ENCODE measurements at places on chromosomes 5 and 9.

DNA sequence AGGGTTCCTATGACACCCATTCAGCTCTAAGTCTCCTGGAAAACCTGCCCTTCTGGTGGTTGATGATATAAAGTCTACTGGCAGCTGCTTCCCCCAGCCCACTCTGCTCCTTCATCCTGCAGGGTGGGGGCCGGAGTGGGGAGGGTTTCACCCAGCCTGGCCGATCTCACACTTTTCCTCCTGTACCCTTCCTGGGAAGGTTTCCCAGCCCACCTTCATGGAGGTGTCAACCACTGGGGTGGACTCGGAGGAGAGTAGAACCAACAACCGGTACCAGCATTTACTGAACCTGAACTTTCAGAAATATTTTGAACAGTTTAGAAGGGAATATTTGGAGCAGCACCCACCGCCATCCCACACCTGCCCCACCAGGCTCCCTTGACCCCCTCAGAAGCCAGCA lies 30.4 kb downstream of the ROR2 start:
- no peak for DNase-seq

DNA sequence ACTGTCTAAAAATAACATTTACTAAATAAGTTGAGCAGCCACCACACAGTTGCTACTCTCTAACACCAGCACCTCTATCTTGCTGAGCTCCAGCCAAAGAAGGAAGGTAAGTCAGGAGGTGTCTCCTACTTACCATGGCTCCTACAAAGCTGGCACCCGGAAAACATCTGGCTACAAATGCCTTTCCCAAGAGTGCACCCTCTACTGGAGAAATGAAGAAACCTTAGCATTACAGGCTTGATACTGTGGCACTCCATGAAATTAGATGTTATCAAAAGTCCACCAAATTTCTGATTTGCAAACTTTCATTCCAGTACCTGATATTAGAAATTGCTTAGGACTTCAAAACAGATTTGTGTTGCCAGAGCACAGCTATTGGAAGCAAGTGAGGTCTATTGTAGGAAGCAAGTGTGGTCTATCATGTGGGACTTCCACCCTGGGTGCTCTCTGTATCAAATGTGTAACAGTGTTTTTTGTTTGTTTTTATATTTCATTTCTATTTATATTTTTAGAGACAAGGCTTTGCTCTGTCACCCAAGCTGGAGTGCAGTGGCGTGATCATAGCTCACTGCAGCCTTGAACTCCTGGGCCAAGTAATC lies 25.7 kb upstream of the RFK start:
- no peak for DNase-seq

- no peak for DNase-seq
Measured at GRCh38 chr5:133494923-133495246, 117.5 kb downstream of the FSTL4 start.

DNA sequence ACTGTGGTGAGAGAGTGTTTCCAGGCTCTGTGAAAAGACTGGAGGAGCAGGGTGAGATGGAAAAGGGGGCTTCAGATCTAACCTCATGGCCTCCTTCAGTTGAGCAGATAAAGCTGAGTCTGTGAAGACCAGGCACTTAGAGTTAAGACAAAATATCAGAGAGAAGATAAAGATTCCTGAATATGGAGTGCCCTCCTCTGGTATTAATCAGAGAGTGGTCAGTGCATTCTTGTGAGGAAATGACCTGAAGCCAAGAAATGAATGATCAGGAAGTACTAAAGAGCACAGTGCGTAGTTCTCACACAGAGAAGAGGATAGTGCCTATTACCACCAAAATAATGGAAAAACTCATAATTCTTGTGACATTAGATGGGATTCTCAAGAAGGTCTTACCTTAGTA lies 1417.0 kb upstream of the ACO1 start:
- no peak for DNase-seq

DNA sequence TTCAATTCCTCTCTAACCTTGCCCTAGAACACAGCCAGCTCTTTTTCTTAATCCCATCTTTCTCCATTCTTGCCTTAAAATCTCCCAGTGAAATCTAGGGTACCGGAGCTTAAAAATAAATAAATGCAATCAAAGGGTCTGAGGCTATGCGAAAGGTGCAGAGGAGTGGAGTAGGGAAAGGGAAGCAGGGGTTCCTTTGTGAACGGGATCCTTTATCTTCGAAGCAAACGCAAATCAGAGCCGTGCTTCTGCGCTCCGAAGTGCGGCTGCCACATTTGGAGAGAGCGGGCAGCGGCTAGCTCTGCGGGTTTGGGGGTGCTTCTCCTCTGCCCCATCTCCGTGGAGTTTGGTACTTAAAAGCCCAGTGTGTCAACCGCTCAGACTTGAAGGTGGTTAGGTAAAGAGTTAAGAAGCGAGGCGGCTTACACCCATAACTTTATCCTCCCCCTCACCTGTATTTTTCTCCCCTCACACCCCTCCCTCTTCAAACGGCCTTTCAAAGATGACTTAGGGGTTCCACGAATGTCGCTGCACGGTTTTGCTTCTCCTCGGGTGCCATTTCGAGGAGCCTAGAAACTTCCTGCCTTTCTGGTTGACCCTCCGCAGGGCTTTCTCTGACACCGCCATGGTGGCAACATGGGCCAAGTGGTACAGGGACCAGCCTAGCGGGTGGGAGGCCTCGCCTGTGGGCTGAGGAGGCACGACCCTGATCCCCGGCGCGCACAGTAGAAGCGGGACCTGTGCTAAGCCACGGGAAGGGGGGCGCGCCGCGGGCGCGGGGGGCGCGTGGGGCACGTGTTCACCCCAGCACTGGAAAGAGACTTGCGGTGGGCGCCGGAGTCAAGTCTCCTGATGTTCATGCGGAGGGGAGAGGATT lies 31.7 kb upstream of the NFIB start:
- DNase-seq, result no peak

- no peak for DNase-seq
Measured at GRCh38 chr9:137233143-137233980, 2.7 kb downstream of the SLC34A3 start.

DNA sequence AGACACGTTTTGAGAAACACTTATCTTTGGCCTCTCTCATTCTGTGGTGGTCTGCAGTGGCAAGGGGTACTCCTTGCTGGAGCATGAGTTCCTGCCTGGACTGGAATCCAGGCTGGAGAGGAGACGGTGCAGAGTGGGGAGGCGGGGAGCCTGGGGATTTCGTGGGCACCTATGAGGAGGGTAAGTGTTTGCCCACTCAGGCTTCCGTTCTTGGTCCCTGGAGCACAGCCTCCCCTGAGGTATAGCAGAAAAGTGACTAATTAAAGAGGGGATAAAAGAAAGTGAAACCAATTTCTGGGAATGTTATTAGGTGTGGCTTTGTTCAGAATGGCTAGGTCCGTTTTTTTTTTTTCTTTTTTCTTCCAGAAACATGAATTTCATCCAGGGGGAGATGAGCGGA lies 90.8 kb downstream of the ARHGAP26 start:
- DNase-seq, result no peak

DNA sequence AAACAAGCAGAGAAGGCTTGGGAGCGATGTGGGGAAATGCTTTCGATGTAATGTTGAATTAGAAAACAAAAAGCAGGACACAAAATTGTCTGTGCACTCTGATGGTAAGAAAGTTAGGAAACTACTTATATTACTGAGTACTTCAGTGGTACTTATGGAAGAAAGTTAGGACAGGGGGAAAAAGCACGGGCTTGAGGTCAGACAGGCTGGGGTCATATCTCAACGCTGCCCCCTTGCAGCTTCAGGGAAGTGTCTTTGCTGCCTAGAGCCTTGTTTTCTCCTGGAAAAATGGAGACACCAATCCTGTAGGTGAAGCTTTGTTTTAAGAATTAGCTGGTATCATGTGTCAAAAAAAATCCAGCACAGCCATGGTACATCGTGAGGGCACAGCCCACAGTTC lies 23.0 kb downstream of the NEURL1B start:
- no peak for DNase-seq

DNA sequence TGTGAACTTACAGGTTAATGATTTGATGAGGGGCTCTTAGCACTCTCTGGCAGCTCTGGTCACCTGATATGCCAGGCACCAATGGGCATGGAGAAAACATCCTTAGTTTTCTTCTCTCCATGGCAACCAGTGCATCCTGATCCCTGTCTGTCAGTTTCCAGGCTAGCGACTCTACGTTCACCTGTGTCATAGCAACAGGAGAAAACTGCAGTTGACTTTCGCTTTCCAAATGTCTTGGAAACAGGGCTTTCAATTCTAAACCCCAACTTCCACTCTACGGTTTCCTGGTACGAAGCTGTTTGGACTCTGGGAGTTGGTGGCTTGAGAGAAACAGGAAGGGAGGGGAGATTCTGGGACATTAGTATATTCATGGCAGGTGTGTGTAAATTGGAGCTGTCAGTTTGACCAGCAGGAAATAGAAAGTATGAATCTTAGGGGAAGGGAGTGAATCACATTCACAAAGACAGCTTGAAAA lies 74.4 kb downstream of the SLC28A3 start:
- DNase-seq, result no peak

DNA sequence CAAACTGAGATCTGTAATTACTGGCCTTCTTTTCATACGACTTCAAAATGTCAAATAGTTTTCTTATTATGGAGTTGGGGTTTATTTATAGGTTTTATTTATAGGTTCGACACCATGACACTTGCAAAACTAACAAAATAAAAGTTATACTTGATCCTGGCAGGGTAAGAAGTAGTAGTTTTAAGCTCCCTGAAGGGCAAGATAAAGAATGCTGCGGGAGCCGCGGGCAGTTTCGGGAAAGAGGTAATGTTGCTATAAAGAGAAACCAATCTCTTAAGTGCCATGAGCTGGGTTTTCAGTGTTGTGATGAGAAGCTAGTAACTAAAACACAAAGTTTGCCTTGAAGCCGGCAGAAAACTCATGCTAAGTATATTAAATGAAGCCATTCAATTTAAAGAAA lies 24.8 kb downstream of the PTPN3 start:
- no peak for DNase-seq

DNA sequence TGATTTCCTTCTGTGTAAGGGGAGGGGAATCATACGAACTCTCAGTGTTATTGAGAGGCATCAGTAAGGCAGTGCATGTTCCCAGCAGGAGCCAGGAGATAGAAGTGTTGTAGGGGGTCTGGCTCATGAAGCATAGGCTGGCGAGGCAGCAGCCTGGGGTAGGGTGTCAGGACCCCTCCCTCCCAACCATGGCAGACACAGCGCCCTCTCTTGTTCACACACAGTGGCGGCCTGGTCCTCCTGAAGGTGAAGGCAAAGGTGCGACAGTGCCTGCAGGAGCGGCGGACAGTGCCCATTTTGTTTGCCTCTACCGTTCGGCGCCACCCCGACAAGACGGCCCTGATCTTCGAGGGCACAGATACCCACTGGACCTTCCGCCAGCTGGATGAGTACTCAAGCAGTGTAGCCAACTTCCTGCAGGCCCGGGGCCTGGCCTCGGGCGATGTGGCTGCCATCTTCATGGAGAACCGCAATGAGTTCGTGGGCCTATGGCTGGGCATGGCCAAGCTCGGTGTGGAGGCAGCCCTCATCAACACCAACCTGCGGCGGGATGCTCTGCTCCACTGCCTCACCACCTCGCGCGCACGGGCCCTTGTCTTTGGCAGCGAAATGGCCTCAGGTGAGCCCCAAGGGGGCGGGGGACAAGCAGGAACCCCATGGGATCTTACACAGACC lies 4.7 kb downstream of the SLC27A4 start:
- no peak for DNase-seq

DNA sequence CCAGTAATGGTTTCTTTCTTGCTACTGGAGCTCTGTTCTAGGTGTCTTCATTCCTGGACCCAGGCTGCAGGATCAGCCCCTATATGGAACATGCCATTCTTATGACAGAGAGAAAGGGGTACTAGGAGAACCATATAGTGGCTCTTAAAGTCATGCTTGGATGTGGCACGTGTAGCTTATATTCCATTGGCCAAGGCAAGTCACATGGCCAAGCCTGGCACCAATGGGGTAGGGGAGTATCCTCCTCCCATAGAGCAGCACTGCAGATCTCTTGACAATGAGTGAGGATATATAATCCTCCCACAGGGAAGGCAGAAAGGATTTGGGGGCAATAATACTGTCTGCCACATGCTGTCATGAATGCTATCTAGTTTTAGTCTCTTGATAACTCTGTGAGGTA lies 193.3 kb downstream of the PALM2AKAP2 start:
- DNase-seq, result no peak

GRCh38 chr5:53256746-53257145 lies 147.2 kb upstream of the MOCS2 start:
- no peak for DNase-seq

GRCh38 chr5:127934791-127935256 lies 148.7 kb upstream of the SLC12A2 start:
- DNase-seq, result peak; percentile 65

- DNase-seq, result no peak
Measured at GRCh38 chr5:33807771-33808170, 84.0 kb downstream of the ADAMTS12 start.

DNA sequence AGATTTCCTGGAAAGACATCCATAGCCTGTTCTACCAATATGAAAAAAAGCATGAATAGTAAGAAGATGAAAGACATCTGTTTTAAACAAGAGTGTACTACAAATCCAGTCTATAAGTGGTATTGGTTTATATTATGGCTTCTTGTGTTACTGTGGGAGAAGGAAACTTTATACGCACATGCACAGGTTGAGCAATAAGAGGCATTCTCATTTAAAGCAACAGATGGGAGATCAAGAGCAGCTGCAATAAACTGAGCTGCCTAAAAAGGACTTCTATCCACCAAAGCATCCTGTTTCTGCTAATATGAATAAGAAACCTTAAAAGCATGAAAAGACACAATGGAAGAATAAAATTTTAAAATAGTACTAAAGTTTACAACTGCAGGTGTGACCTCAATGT lies 8.6 kb upstream of the PCDHB1 start:
- no peak for DNase-seq

GRCh38 chr9:110031511-110032173 lies 176.3 kb downstream of the C9orf152 start:
- no peak for DNase-seq

DNA sequence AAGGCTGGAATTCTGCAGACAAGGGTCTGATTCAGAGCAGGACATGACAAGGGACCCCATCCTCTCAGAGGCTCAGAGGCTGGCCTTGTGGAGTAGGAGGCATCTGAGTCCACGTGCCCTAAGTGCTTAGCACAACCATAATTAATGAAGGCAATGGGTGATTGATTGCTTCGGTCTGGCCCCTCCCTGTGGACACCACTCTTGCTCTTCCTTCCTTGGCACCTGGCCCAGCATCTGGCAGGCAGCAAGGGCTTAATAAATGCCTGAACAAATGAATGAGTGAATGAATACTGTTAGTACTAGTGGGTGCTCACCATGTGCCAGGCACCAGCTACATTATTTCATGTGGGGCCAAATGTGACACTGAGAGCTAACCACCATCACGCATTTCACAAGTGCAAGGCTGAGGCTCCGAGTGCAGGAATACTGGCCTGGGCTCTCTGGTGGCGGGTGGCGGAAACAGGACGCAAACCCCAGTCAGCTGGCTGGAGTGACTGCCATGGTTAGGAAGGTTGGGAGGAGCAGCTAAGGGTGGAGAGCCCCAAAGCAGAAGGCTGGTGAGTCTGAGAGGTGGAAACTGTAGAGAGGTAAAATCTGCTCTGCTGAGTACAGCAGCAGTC lies 53.6 kb downstream of the ASS1 start:
- no peak for DNase-seq

GRCh38 chr9:19229595-19230354 lies 718 bp upstream of the DENND4C start:
- DNase-seq, result no peak

All from NCI-H187 treated with DMSO at 0.1 percent for 48 hours (cell line).